ENCODE measurements at places on chromosomes 11 and 22.

DNA sequence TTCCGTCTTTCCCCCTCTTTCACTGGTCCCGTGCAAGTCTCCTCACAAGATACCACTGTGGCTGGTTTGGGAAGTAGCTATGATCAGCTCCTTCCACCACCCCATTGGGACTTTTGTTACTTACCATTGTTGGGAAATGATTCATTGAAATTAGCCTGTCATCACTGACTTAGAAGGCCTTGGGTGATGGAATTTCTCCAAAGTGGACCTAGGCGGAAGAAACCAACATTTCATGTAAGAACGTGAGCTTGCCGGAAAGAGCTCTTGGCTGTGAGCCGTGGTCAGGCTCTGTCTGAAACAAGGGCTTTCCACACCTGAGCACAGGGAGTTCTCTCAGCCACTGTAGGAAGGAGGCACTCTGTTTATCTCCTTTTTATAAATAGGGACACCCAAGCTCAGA is 23.5 kb upstream of the CRYBB3 start:
- no peak for DNase-seq

DNA sequence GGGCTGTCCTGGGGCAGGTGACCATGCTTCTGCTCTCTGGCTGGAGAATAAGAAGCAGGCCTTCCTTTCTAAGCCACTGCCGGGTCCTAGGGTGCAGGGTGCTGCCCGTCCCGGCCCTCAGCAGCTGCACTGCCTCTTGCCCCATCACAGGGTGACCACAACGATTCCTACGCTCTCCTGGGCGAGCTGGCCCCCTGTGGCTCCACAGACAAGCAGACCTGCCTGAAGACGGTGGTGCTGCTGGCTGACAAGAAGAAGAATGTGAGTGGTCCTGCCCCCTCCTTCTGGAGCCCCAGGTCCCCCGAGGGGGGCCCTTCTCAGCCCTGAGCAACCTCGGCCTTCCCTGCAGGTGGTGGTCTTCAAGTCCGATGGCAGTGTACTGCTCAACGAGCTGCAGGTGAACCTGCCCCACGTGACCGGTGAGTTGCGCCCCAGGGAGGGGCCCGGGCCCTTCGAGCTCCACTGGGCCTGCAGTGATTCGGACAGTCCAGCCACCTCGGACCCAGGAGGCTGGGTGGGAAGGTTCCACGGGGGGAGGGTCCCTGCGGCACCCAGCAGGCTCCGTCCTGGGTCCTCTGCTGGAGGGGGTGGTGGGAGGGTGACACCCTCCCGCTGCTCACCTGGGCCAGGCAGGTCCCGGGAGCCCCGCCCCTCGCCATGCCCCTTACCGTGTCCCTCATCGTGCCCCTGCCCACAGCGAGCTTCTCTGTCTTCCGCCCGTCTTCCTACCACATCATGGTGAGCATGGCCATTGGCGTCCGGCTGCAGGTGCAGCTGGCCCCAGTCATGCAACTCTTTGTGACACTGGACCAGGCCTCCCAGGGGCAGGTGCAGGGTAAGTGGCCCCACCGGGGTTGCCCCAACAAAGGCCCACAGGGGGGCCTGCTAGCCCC is 8.3 kb downstream of the MUC2 start:
- no peak for DNase-seq

DNA sequence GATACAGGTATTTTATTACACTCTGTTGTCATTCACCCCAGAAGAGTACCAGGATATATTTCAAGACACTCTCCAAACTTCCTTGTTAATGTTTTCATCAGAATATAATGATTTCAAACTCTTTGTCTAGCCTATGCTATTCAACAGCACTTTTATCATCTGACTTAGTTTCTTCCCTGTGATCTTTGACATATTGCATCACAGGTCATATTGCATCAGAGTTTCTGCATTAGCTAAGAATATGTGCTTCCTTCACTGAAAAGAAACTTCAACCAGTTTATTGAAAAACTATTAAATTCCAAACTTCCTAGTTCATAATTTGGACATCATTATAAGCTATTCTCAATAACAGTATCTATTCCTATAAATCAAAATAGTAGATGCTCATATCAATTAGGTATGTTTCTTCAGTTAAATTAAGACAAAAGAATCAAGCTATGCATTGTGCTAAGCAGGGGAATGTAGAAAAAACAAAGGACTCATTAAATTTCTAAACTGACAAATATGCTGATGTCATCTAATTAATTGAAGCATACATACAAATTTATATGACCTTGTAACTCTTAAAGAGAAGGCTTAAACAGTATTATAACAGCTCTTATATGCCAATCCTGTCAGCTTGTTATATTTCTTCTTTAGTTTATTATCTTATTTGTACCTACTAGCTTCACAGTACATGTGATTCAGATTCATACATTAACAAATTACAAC is 361.8 kb upstream of the LUZP2 start:
- no peak for DNase-seq

DNA sequence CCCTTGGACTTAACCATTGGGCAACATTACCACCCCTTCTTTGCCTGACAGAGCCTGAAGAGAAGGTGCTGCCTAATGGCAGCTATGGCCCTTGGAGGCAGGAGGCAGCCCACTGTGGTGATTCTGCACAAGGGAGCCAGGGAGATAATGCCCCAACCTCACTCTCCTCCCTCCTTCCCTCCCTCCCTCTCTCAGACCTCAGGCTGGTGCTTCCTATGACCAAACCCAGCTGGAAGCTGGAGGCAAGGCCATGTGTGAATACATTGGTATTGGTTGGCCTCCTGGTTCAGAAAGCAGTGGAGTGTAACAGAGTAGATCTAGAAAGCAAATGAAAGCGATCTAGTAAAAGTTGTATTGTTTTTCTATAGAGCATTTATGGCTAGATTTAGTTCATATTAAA is 233.1 kb downstream of the CSNK2A3 start:
- no peak for DNase-seq

- no peak for DNase-seq
Observed at GRCh38 chr11:126978165-126978564, 22.4 kb downstream of the KIRREL3 start.

GRCh38 chr22:47036936-47037485 is 274.6 kb downstream of the TBC1D22A start:
- DNase-seq, result no peak

GRCh38 chr11:114265122-114265878 is 30.9 kb upstream of the NNMT start:
- no peak for DNase-seq

DNA sequence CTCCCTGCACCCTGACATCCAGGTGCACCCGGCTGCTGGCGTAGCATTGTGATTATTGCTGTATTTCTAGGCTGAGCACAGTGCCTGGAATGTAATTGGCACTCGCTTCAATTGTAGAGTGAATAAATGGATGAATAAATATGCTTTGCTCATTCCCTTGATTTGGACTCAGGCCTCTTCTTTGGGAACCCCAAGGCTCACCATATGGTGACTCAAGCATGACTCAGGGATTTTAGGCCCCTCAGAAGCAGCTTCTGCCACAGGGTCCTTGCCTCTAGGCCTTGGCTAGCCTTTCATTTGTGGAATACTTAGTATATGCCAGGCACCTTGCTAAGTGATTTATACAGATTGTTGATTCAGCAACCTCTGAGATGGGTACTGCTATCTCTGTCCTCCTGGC is 78.9 kb downstream of the GRIK4 start:
- no peak for DNase-seq

- DNase-seq, result no peak
Observed at GRCh38 chr11:119375337-119376196, 5.9 kb downstream of the USP2 start.

DNA sequence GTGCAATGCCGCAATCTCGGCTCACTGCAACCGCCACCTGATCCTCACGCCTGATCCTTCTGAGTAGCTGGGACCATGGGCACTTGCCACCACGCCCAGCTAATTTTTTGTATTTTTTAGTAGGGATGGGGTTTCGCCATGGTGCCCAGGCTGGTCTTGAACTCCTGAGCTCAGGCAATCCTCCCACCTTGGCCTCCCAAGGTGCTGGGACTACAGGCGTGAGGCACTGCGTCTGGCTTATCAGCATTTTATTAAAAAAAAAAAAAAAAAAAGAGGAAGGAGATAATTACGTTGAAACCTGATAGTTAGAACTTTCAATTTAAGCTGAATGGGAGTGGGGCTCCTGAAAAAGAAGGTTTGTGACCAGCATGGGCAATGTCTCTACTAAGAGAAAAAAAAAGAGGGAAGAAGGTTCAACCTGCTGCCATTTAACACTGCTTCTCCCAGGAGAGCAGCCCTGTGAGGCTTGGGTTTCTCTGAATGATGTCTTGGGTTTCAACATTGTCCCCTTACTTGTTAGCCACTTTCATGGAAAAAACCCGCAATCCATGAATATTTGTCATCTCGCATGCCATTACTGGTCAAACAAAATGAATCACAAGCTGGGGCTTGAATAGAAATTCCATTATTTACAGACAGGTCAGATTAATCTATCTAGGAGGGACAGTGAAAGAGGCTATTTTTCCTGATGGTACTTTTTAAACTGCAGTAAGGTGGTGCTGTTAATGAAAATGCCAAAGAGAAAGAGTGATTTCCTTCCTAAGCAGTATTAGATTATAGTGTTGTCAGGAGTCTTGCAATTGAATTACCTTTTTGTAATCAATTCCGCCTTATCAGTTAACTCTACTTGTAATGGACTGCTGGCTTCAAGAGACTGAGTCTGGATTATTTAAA is 72.5 kb downstream of the PACS1 start:
- no peak for DNase-seq

DNA sequence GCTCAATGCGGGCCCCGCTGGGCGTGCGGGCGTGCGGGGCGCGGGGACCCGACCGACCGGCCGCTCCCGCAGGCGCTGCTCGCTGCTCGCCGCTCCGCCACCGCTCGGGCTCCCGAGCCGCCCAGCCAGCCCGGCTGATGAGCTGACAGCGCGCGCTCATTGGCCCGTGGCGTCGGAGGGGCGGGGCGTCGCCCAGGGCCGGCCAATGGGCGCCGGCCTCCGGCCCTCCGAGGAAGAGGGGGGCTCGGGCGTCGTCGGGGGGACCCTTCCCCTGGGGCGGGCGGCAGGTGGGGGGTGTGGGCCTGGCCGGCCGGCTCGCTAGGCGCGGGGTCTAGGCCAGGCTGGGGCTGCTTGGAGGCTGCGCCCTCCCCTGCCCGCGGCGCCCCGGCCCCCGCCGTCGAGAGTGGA is at the start of gene SCUBE1:
Gene SCUBE1 (minus strand): TSS at position 111 of the 408 bp plus-strand sequence. CDS start 111 bp downstream, outside the sequence.
- DNase-seq, result peak; percentile 60

DNA sequence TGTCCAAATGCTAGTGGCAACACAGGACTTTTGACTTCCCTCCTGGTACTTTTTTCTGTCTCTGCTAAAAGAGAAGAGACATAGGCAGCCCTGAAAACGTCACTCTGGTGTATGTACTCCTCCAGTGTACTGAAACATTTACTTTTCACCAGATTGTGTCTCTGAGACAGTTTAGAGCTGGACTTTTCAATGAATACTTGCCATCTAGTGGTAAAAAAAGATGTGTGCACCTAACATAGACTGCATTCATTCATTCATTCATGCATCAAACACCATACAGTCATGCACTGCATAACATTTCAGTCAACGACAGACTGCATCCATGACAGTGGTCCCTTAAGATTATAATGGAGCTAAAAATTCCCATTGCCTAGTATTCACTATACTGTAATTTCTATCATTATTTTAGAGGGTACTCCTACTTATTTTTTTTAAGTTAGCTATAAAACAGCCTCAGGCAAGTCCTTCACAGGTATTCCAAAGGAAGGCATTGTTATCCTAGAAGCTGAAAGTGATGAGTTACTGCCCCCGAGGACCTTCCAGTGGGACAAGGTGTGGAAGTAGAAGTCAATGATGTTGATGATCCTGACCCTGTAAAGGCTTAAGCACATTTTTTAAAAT is 186.2 kb downstream of the SPON1 start:
- peak; percentile 44 for DNase-seq

DNA sequence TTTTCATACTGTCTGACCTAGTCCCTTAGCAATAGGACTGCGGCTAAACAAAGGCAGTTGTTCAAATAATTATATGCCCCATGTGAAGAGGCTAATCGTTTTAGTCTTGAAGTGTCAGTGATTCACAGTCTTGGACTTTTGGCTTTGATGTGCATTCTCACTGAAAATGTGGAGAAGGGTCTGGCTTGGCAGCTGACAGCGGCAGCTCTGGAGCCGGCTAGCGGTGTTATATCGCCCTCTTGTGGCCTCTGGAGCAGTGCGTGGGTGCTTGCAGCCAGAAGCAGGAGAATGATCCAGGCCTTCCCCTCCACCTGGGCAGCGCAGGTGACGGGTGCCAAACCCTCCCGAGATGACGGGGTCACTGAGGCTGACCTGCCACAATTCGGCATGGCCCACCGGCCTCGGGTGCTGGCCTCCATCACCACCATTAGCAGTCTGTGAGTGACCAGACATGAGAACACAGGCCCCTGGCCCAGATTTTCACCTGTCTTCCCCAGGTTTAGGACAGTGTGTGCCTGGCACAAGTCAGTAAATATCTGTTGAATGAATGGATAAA is 90.3 kb upstream of the PITPNB start:
- peak; percentile 55 for DNase-seq

- DNase-seq, result no peak
Observed at GRCh38 chr11:19162951-19163505, 38.8 kb downstream of the CSRP3 start.

- DNase-seq, result no peak
Observed at GRCh38 chr11:70525006-70525405, 126.7 kb downstream of the CTTN start.

- no peak for DNase-seq
Observed at GRCh38 chr11:68837583-68838571, 3.8 kb downstream of the CPT1A start.

DNA sequence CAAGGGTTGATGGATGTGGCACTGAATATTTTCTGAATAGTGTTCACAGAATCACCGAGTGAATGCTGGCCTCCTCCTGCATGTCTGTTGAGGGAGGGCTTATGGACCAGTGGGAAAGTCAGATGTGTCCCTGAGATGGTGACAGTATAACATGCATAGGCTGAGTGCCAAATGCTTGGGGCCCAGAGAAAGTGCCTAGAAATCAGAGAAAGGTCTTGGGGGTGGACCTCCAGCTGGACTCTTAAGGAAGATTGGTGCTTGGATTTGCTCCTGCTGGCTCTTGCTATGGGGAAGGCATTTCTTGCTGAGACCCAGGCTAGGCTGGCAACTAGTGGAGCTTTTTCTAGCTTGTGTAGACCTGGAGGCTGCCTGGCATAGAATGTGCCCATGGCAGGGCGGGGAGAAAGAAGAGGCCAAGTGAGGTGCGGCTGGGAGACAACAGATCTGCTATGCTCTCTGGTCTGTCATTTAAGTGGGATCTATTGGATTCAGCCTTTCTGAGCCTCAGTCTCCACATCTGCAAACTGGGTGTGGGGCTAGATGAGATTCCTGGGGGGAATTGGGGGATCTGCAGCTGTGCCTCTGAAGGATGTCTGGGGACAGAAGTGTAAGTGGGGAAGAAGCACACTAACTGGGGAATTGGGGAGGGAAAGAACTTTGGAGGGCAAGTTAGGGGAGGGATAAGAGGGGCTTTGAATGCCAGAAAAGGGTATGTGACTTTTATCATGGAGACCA is 27.4 kb downstream of the ZNRF3 start:
- DNase-seq, result no peak

- no peak for DNase-seq
Observed at GRCh38 chr11:74846770-74847169, 98.1 kb downstream of the RNF169 start.

GRCh38 chr11:101508370-101508769 is 75.4 kb downstream of the TRPC6 start:
- no peak for DNase-seq

GRCh38 chr11:119974467-119974866 is 163.4 kb downstream of the TRIM29 start:
- no peak for DNase-seq

All from NCI-H460 (cell line).